ENCODE measurements at places on chromosomes 1 and 21.
A peak's percentile ranks its signal among the peaks of the same experiment; 100 is the strongest.

- DNase-seq, result no peak
These were observed 48.8 kb downstream of the ARHGEF10L start for GRCh38 chr1:17588048-17588871.

DNA sequence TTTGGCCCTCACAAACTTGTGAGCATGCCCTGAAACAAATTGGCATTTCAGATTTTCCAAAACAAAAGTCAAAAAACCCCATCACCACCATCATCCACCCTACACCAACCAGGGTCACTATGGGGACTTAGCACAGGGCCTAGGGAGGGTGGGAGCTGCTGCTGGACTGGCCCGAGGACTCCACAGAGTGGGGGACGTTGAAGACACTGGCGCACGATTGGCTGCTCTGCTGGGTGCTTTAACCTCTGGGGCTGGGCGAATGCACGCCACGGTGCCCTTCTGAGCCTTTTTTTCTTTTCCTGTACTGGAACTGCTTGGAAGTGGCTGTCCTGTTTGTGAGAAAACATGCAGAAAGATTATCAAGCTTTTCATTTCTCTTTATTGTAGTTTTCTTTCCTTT lies 92.8 kb downstream of the CD247 start:
- no peak for DNase-seq

DNA sequence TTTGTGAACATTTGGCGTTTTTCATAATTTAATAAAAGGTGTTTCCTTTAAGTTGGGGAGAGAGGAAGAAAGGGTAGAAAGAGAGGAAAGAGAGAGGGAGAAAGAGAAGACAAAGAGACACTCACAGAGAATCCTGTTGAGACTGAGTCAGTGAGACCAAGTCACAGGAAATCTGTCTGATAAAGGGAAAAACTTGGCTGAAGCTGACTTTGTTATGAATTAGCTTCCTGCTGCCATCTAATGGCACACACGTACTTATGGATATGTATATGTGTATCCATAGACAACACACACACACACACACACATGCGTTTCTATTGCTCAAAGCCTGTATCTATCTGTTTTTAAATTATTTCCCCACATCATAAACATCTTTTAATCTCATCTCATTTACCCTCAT lies 42.5 kb upstream of the DISC1 start:
- no peak for DNase-seq

DNA sequence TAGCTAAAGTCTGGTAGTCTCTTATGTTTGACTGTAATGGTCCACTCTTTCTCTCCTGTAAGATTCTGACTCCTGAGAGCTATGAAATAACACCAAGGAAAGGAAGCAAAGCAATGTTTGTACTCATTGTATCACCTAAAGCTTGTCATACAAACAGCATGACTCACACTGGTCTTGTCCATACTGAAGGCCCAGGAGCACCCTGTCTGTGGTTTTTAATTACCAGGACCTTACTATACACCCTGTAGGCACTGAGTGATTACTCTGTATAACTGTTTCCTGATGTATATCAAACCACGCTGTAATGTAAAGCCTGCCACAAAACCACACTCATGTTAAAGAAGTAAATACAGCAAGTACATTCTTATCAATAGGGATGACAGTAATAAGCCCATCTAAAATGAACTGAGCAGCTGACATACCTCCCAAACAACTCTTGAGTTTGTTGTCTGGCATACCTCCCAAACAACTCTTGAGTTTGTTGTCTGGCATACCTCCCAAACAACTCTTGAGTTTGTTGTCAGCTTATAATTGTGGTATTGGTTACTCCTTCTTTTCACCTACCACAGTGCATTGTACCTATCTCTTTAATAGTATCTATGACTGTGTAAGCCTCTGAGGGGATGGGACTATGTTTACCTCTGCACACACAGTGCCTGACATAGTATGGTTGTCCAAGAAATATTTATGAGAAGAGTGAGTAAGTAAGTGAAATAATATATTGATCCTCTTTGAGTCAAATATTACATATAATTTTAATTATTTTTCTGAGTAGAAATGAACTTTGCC lies 11.6 kb upstream of the TNFSF18 start:
- no peak for DNase-seq

GRCh38 chr1:59556398-59556797 lies 258.4 kb upstream of the HOOK1 start:
- no peak for DNase-seq

GRCh38 chr1:94524531-94524930 lies 17.0 kb downstream of the F3 start:
- DNase-seq, result no peak

GRCh38 chr1:81392526-81393226 lies 408.1 kb upstream of the ADGRL2 start:
- no peak for DNase-seq

- no peak for DNase-seq
These were observed 74.7 kb upstream of the OLIG2 start for GRCh38 chr21:32951041-32951440.

DNA sequence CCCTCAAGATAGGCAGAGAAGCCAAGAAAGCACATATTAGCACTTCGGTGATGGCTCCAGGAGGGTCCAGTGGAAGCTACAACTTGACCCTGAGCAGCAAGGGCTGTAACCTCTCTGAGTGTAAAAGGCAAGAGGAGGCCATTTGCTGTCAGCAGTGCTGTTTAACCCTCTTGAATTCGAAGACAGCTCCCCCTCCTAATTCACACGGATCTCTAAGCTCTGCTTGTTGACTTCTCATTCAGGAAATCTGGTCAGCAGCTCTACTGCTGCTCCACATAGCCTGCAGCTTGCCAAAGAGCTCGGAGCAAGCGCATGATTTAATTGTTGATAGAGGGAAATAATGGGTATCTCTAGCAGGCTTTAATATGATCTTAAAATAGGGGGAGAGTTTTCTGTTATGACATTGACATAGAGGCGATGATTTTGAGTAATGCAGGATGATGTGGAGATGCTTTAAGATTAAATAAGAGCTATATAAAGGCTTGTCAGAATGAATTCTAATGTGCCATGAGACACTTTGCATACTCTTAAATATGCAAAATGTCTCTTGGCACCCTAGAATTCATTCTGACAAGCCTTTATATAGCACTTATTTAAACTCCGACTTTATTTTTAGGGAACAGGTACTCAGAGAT lies 79.4 kb upstream of the USH2A start:
- no peak for DNase-seq

GRCh38 chr1:182724215-182724614 lies 39.8 kb upstream of the RGS8 start:
- no peak for DNase-seq

DNA sequence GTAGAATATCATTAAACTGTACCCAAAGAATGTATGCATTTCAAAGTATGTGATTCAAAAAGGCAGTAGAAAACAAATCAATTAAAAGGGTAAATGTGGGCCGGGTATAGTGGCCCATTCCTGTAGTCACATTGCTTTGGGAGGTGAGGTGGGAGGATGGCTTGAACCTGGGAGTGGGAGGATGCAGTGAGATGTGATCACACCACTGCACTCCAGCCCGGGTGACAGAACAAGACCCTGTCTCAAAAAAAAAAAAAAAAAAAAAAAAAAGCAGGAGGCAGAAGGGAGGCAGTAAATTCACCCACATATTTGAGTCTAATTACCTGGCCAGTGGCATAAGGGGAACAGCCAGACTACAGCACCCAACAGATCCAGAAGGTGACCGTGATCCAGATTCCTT lies 17.9 kb upstream of the PRSS38 start:
- DNase-seq, result no peak

DNA sequence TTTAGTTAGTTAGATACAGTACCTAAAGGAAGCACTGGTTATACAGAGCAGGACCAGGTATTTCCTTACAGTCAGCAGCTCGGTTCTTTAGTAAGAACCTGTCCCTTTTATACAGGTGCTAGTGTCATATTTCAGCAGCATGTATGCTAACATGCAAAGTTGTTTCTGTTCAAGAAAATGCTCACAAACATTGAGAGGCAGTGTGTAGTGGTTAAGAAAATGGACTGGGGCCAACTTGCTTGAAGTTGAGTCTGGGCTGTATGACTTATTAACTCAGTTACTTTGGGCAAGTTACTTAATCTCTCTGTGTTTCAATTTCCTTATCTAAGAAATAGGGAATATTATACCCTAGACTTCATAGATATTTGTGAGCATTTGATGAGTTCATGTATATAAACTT lies 31.1 kb downstream of the AK4 start:
- DNase-seq, result no peak

DNA sequence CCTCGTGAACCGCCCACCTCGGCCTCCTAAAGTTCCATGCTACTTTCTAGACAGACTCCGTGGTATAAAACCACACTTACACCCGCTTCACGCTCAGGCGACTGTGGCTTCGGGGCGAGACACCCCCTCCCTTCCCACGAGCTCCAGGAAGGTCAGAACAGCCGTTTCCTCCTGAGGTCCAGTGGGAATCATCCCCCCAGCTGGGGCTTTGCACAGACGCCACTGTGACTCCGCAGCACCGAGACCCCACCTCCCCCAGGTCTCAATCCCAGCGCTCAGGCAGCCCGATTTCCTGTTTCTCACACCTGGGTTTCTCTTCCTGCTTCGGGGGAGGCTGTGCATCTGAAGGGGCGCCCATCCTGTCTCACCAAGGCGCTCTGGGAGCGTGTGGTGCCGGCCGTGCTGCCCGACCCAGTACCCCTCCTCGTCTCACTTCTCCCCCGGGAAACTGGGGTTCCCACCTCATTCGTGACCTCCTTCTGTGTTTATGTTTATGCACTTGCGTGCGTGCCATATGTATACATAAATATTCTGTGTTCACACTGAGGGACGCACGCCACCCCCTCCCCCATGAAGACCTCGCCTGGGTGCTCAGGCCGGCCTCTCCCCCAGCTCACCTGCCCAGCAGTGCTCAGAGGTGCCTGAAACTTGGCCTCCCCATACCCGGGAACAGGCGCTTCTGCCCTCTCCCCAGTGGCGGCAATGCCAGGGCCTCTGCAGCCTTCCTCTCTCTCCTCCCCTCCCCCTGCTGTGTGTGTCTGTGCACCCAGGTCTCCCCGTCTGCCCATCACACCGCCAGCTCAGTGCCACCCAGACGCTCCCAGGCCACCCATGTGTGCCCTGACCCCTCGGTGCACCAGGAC lies 14.6 kb downstream of the SLC35E2B start:
- peak; percentile 38 for DNase-seq

DNA sequence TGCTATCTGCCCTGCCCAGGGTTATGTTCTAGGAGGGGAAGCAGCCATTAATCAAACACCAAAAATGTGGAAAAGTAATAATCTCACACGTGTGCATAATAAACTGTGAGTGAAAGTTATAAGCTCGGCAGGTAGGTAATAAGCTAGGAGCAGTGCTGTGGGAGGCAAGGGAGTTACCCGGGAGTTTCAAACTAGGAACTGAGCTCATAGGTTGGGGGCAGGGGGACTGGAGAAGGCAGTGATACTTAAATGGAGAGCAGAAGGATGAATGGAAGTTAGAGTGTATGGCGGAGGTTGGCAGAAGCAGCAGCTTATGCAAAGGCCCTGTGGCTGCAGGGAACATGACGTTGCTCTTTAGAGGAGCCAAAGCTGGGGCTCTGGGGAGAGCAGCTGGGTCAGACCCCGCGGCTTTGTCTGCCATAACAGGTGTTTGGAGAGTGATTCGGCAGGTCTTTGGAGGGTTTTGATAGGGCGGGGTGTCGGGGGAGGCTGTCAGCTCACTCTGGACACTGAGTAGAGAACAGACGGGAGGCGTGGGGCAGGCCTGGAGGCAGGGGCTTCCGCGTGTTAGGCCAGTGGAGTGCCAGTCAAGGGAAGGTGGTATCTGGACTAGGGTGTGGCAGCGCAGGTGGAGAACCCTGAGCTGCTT lies 20.0 kb downstream of the PTPRF start:
- no peak for DNase-seq

GRCh38 chr21:42796327-42797062 lies 82.8 kb downstream of the WDR4 start:
- no peak for DNase-seq

DNA sequence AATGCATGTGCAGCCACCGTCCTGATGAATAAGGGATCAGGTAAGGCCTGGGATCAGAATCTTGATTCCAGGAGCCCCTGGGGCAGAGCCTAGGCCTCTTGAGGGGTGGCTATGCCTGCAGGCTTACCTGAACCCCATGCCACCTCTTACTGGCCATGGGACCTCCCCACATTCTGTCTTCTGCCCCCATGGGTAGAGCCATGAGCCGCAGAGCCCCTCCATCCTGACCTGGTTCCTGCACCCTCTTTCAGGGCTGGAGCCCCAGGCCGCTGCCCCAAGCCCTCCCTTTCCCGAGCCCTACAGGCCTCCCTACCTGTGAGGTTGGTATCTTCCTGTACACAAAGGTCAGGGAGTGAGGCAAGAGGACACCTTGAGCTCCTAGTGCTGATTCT lies 120.8 kb downstream of the DMRTB1 start:
- no peak for DNase-seq

- no peak for DNase-seq
These were observed 3.8 kb downstream of the STMN1 start for GRCh38 chr1:25902462-25902861.

DNA sequence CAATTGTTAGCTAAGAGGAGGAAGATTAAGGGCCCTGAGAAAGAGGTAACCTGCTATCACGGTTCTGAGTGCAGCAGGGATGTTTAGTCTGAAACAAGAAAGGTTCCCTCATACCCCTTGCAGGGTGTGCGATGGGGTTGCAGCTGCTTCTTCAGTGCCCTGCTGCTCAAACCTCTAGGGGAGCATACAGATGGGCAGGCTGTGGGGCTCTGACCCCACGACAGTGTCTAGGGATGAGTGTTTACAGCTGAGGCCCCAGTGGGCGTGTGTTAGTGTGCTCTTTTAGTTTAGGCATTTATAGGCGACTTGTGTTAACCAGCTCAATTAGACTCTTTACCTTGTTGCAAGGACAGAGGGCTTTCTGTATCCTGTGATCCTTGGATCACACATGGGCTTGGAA lies 41.3 kb upstream of the PLA2G5 start:
- DNase-seq, result no peak

DNA sequence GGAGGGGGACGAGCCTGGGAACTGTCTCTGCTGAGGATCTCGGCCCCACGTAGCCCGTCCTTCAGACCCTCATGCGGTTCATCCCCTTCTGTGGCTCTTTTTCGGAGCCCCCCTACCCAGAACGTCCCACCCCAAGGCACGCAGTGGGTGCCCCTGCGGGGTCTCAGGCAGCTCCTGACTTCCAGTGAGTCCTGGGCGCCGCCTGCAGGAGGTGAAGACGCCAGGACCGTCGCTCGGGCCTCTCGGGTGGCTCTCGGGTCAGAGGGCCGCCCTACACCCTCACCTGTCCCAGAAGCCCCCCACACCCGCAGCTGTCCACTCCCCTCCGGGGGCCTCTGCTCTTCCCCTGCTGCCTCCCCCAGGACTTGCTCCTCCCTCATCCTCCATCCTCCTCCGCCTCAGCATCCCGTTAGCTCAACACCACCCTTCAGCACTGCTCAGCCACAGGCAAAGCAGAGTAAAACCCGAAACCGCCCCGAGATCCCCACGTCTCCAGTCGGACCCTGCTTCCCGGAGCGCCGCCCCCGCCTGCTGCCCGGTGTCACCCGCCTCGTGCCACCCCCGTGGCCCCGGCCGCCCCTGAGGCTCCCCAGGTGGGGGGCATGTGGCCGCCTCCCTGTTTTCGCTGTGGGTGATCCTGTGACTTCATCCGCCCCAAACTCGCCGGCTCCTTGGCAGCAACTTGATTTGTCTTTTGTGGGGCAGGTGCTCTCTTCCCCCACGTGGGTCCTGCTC lies 13.3 kb upstream of the POFUT2 start:
- no peak for DNase-seq

- no peak for DNase-seq
These were observed 24.8 kb upstream of the EYA3 start for GRCh38 chr1:28113242-28113572.

GRCh38 chr1:245458761-245459174 lies 304.0 kb downstream of the KIF26B start:
- DNase-seq, result no peak

All from central memory CD8-positive, alpha-beta T cell (primary cell).